ENCODE measurements at places on chromosomes 16 and 17. TPM values are rescaled to one million over a fixed set of nuclear protein-coding genes. Genes with fewer than 3 reads are reported as not detected.

The CLN3 gene
- total RNA-seq, result 37.3 TPM

- no peak overlapping the region for H3K27ac ChIP-seq
- no peaks in the 10 kb centered on the region for H3K4me1 ChIP-seq
- H3K4me3 ChIP-seq, result no peak overlapping the region
- H3K36me3 ChIP-seq, result no peaks in the 10 kb centered on the region
- DNase-seq, result no peak
These were observed 25.0 kb downstream of the RAB11FIP4 start for GRCh38 chr17:31416503-31416923.

DNA sequence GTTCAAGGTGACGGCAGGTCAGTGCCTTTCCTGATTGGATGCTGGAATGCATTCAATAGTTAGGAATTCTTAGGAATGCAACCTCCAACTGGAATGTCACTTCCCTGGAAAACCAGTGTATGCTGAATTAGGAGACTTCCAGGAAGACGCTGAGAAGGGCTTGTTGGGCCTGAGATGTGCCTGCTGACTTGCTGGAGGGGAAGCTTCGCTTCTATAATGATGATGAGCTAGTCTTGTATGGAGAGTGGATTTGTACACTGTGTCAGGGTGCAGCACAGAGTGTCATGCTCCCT, 45.6 kb downstream of the SMPD3 start:
- H3K36me3 ChIP-seq, result no peaks in the 10 kb centered on the region
- H3K4me3 ChIP-seq, result no peak overlapping the region
- H3K4me1 ChIP-seq, result peaks cover 12% of the 10 kb centered on the region
- H3K27me3 ChIP-seq, result no peaks in the 10 kb centered on the region
- no peak overlapping the region for H3K27ac ChIP-seq
- DNase-seq, result no peak

DNA sequence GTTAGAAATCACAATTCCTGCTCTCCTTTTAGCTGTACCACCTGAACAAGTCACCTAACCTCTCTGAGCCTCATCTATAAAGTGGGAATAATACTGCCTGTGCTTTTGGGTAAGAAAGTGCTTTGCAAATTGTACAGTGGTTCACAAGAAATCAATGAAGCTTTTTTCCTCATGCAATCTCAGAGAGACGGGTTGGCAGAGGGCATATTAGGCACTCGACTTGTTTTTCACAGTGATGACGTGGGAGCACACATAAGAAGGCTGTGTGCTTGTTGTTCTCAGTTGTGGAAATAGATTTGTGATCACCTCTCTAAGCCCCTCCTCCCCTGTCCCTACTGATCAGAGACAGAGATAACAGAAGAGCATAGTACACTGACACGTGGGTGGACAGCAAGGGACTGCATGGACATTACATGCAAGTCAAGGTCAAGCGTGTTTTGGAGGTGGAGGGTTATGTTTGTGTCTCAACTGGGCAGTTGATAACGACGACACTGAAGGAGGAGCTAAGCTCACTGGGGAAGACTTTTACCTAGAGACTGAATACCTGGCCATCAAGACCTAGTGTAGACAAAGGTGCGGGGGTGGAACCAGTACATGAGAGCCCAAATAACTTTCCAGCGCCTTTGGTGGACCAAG, 1.7 kb upstream of the GPT2 start:
- no peak overlapping the region for H3K4me3 ChIP-seq
- no peak for DNase-seq
- H3K27ac ChIP-seq, result no peak overlapping the region
- H3K4me1 ChIP-seq, result peaks cover 21% of the 10 kb centered on the region

DNA sequence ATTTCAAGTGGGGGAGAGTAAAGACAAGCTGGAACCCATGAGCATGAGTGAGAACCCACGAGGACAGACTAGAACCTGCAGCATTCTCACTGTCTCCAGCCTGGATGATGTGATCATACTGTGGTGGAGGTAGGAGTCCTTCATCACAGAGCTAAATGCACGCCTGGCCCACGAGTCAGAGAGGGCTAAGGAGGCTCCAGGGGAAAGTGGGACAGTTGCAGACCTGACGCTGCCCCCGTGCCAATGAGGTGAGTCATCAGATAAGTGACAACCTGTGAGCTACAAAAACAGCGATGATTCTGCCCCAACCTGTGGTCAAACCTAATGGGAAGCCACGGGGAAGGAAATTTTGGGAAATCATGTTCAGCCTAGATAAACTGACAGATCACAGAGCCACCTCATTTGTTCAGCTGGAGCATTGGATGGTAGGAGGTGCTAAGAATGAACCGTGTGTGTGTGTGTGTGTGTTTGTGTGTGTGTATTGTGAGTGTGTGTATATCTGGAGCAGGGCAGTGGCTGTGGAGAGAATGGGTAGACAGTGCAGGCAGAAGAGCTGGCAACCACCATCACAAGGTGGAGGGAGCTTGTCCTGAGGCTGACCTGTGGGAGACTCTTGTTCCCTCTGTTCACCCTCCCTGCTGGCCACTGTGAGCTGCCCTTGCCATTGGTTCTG, 131.8 kb downstream of the UTP18 start:
- no peaks in the 10 kb centered on the region for H3K4me1 ChIP-seq
- H3K4me3 ChIP-seq, result no peak overlapping the region
- no peak overlapping the region for H3K27ac ChIP-seq
- H3K27me3 ChIP-seq, result peaks cover 55% of the 10 kb centered on the region

GRCh38 chr17:76485569-76485968, 15.7 kb downstream of the RHBDF2 start:
- H3K27me3 ChIP-seq, result no peaks in the 10 kb centered on the region
- H3K4me1 ChIP-seq, result no peaks in the 10 kb centered on the region
- H3K27ac ChIP-seq, result no peak overlapping the region
- no peak for DNase-seq
- no peaks in the 10 kb centered on the region for H3K36me3 ChIP-seq

DNA sequence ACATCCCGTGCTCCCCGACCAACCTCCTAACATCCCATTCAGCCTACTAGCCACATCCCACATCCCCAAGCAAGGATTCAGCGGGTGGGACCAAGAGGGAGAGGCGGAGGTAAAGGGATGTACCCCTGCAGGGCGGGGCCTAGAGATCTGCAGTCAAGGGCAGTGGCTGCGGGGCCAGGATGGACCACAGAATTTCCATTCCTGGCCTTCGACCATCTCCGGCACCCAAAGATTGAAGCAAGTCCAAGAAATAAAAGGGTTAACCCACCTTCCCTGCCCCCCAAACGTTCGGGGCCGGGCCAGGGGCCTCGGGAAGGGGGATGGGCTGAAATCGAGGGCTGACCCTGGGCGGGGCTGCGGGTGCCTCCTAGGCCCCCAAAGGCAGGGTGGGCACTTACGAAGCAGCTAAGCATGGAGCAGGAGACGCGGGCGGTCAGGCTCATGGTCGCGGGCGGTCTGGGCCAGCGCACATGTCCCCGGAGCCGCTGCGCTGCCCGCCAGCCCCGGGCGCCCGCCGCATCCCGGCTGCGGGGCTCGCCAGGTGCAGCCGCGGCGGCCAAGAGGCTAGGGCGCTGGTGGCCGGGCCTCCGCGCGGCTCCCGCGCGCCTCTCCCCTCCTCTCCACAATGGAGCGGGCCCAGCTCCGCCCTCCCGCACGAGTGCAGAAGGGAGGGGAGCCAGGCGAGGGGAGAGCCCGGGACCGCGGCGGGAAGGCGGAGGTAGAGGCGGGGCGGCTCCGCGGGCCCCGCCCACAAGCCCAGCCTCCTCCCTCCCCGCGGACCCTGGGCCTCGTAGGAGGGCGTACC, at the start of gene MTMR4:
Gene MTMR4, minus strand, starts transcription at position 674 of the 805 bp plus-strand sequence. Its CDS starts 231 bp downstream, at position 443.
- DNase-seq, result peak; percentile 93
- peaks cover 37% of the 10 kb centered on the region for H3K36me3 ChIP-seq
- H3K27ac ChIP-seq, result peak within 1 kb of the TSS; percentile 80
- peaks cover 20% of the 10 kb centered on the region for H3K4me1 ChIP-seq
- peak within 1 kb of the TSS; percentile 83 for H3K4me3 ChIP-seq
- no peaks in the 10 kb centered on the region for H3K27me3 ChIP-seq

DNA sequence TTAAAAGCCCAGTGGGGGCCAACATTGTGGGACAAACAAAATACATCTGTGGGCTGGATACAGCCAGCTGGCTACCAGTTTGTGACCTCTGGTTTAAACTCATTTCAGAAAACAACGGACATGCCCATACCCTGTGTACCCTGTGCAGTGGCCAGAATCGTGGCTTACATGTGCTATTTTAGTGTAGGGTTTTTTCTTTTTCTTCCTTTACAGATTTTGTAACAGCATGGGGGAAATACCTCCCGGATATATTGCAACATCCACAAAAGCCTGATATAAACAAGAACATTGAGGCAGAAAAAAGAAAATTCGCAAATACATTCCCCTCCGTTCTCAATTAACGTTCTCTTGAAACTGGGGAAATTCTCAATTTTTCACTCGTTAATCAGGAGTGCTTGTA, 7.3 kb downstream of the HS3ST4 start:
- H3K27ac ChIP-seq, result peak overlapping the region; percentile 67
- peaks cover 19% of the 10 kb centered on the region for H3K36me3 ChIP-seq
- peaks cover 65% of the 10 kb centered on the region for H3K4me1 ChIP-seq

The IL17C gene
- total RNA-seq, result not detected

DNA sequence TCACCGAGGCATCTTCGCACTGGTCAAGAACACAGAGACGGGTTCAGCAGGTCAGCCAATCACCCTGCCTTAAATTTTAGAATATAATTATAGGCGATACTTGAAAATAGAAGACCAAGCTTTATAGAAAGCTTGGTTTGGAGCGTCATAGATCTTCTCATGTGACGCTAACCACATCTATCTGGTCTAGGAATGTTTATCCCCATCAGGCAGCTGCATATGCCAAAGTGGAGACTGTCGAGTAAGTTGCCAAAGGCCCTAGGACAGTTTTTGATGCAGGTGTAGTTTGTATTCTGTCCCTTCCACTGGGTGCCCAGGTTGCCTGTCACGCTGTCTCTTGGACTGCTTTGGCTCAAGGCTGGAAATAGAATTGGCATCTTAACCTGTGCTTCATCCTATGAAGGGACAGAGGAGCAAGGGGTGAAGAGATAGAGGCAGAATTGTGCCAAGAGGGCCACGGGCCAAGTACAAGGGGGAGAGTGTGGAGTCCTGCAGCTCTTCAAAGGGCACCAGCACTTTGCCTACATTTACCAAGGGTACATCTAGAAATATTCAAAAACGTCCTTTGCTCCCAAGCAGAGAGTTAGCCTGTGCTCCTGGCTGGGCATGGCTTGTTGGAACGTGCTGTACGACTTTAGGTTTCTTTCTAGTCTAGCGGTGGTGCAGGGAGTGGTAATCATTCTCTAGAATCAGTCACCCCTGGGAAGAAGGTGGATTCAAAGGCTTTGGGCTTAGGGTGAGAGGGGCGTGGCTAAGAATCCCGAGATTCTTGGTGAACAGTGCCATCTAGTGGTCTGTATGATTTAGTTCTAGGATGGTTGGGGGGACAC, 5.3 kb upstream of the WIPI1 start:
- H3K36me3 ChIP-seq, result no peaks in the 10 kb centered on the region
- no peak overlapping the region for H3K27ac ChIP-seq
- H3K4me1 ChIP-seq, result peaks cover 4% of the 10 kb centered on the region
- H3K27me3 ChIP-seq, result peaks cover 14% of the 10 kb centered on the region
- peak; percentile 90 for DNase-seq

- no peak for DNase-seq
- no peak overlapping the region for H3K27ac ChIP-seq
- H3K4me1 ChIP-seq, result no peaks in the 10 kb centered on the region
- H3K27me3 ChIP-seq, result no peaks in the 10 kb centered on the region
- H3K4me3 ChIP-seq, result no peak overlapping the region
These were observed 87.6 kb upstream of the TOX3 start for GRCh38 chr16:52634528-52634927.

The KCNH4 gene
- not detected for total RNA-seq

All from A673 (cell line).